GM04504 (cell line): ENCODE measurements at places on chromosomes 2 and 18.

DNA sequence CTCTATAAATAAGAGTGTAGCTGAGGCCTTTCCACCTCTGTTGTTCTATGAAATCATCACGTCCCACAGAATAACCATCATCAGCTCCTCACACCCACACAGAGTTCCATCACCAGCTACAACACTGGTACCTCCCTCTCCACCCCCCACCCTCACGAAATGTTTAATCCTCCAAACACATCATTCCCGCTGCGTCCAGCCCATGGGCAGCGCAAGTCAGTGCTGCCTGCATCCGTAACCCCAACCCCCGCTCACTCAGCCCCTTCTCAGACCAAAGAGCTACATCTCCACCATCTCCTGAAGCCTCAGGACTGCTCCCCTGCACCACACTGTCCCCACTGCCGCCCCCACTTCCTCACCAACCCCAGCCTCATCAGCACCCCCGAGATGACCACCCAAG, 19.4 kb downstream of the DNMT3A start:
- no peak for DNase-seq

DNA sequence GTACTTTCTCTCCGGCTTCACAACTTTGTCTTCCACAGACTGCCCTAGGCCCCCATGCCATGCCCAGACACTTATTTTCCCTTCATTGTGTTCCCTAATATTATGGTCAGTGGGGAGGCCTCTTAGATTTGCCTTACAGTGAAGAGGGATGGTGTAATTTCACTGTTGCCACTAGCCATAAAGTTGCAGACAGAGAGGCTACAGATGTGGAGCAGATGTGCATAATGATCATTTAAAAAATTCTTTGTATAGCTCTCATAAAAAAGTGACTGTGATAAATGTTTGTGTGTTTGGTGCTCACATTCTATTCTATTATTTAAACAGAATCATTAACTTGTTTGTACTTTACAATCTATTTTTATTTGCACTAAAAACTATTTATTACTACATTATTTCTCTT, 67.5 kb upstream of the FN1 start:
- DNase-seq = peak; percentile 53

DNA sequence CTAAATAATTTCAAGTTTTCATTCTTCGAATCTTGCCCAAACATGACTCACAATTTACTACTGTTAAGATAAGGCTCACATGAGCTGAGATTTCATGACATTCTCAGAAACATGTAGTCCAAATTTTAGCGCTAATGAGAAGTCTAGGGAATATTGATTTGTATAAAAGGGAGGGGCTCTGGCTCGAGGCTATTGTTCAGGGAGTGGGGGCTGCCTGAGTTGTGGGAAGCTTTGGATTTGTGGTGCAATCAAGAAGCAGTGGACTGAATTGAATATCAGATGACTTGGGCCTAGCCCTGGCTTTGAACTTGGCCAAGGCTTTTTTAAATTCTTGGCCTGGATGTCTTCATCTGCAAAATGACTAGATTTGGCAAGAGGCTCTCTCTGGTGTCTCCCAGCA, 674.9 kb upstream of the FANCL start:
- no peak for DNase-seq

DNA sequence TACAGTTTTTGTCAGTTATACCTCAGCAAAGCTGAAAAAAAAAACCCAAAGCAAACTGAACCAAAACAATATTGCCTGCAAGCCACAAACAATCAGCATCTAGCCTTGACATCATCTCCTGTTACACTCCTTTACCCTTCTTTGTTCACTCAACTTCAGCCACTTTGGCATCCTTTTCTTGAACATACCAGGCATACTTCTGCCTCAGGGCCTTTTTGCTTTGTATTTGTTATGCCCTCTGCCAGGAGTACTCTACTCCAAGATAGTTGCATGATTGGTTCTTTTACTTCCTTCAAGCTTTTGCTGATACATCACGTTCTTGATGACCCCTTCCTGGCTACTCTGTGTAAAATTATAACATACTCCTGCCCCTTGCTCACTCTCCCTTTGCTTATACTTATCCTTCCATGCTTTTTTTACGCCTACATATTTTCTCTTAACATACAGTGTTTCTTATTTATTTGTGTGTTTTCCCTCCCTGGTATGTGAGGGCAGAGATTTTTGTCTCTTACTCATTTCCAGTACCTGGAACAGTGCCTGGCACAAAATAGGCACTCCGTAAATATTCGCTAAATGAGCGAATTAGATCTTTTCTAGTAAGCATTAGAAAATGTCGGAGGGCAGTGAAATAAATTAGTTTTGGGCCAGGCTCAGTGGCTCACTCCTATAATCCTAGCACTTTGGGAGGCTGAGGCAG, 12.7 kb downstream of the ABI2 start:
- peak; percentile 54 for DNase-seq

- DNase-seq = no peak
Measured at GRCh38 chr2:60294901-60295635, 258.4 kb downstream of the BCL11A start.

DNA sequence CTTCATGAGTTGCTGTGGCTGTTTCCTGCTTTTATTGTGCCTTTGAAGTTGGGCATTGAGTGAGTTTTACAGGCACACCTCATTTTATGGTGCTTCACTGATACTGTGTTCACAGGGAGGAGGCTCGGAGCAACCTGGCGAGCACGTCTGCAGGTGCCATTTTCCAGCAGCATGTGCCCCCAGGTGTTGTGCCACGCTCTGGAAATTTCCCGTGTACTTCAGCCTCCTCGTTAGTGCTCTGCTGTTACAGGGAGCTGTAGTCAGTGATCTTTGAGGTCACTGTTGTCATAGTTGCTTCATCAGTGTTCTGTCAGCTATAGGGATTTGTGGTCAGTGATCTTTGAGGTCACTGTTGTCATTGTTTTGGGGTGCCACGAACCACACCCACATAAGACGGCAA, 20.1 kb downstream of the CTDP1 start:
- no peak for DNase-seq

- no peak for DNase-seq
Measured at GRCh38 chr18:70311726-70312125, 22.9 kb downstream of the SOCS6 start.

DNA sequence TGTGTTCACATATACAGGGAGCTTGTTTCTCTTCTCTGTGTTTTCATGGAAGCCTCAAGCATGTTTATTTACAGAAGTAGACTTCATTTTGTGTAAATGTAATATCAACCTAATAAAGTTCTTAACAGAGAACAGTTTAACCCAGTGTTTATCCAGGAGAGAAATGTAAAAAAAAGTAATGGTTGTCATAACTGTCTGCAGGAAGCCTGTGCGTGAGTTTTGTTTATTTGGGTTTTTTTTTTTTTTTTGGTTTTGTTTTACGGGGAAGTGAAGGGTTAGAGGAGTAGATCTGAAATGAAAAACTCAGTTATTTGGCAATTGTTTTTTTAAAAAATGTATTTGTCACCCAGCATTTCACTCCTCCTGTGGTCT, 124.7 kb downstream of the RAPGEF4 start:
- DNase-seq = no peak

- no peak for DNase-seq
Measured at GRCh38 chr2:203733684-203734083, 27.2 kb downstream of the CD28 start.

DNA sequence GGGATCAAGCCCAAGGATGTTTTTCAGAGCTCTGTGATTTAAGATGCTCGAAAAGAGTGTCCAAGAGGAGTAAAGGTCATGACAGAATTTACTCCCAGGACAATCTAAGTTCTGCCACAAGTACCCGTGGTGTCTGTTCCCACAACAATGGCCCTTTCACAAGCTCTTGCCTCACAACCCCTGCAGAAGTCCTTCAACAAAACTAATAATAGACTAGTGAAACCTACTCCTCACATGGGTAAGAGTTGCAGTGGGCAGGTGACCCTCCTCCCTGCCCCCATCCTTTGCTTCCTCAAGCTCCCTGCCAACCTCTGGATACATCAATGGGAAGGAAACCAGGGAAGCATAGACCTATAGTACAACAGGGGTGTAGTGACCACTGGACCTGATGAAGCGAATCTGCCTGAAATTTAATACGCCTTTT, 34.9 kb downstream of the PTCD3 start:
- DNase-seq = no peak

- DNase-seq = no peak
Measured at GRCh38 chr2:144704709-144705095, 184.8 kb upstream of the ZEB2 start.

DNA sequence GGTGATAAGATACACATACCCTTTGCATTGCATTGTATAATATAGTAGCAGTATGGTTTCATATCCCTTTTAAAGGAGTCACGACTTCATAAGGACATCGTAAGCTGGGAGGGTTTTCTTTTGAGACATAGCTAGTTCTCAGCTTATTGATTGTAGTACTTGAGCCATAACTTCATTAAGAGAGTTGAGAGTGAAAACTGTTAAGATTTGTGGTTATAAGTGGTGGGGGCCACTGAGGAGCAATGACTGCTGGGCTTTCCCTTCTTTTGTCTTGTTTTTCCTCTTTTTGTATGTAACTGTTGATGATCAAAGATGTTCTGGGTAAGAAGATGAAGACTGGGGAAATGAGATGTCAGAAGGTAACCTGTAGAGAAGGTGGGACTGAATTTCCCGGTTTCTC, 11.0 kb downstream of the EIF5B start:
- DNase-seq = no peak

- DNase-seq = no peak
Measured at GRCh38 chr2:79235135-79235534, 75.6 kb upstream of the REG3A start.

GRCh38 chr2:55014962-55015939, 35.0 kb downstream of the RTN4 start:
- peak; percentile 70 for DNase-seq

DNA sequence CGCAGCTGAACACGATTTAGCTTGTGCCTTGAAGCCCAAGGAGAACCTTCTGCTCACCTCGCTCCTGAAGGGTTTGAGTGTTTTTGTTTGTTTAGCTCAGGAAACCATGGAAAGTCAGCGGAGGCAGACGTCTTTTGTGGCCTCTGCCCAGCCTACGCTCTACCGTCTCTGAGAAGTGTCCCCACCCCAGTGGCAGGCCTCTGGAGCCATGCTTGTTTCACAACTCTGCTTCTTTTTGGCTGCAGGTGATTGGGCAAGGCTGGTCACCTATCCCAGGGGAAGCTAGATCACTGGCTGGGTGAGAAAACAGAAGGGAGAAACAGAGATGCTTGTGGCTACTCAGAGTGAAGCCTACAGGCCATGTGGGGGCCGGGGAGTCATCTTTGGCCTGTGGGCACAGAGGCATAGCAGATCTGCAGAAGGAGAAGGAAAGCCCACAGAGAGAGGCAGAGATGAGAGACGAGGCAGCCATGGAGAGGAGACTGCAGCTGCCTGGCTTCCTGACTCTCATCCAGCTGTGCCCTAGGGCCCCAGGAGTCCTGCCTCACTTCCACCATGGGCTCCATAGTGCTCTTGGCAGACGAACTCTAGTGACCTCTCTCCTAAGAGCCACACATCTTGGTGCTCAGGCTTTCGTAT, 50.1 kb downstream of the CIB4 start:
- DNase-seq = no peak

GRCh38 chr2:226631671-226632070, 167.9 kb downstream of the IRS1 start:
- DNase-seq = no peak

- DNase-seq = peak; percentile 91
Measured at GRCh38 chr2:20604951-20605381, 45.9 kb downstream of the HS1BP3 start.
